A549 treated with ZK216348 at 1 μM for 4 hours (cell line): ENCODE measurements at places on chromosomes 11 and 22. TPM values are rescaled to one million over a fixed set of nuclear protein-coding genes. Genes with fewer than 3 reads are reported as not detected.

The DMC1 gene
- 2.4 to 5.4 TPM (median 3.3 TPM) in 5 replicates for total RNA-seq

The DGAT2 gene
- 1.6 to 2.3 TPM (median 1.7 TPM) in 5 replicates for total RNA-seq

The APOA4 gene
- not detected in 5 replicates for total RNA-seq

The TRIM29 gene
- 15.0 to 21.9 TPM (median 18.4 TPM) in 5 replicates for total RNA-seq

The SEPTIN3 gene
- 0.83 to 1.5 TPM (median 1.3 TPM) in 5 replicates for total RNA-seq

The BRSK2 gene
- 6.5 to 7.9 TPM (median 6.9 TPM) in 5 replicates for total RNA-seq
